ENCODE measurements at places on chromosomes 12 and 14.

DNA sequence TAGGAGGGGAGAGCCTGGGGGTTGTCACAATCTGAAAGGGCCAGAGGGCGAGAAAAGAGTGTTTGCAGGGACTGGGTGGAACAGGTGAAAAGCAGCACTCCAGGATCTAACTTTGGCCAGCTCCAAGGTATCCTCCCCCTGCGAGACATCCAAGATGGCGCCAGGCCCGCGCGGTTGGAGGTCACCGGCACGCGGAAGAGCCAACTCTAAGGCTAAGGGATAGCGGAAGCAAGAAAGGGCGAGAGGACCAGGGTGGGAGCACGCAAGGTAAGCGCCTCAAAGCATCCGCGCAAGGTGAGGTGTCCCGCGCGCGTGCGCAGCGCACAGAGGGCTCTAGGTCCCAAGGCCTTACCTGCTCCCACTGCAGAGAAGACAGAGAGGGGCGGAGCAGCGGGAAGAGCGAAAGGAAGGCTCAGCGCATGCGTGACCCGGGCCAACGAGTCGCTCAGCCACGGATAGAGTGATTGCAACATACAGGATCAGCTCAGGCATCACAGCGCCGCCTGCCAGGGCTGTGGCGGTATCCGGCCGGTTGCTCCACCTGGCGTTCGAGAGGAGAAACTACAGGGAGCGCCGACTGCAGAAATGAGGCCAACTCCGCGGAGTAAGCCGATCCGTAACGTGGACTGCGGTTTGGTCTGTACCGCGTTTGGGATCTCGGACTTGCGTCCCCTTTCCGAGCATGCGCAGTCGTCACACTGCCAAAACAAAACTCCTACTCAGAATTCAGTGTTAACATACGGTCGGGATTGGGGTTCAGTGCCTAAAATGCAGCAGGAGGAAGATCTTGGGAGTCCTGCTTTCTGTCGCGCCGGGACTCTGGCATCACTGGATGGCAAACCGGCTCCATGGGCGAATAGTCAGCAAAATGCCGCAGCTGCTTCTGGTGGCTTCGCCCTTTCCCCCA, at the start of gene ATP5MC2:
Gene ATP5MC2, minus strand, starts transcription at position 383 of the 907 bp plus-strand sequence. CDS start 3,469 bp downstream, outside the sequence.
- peak; percentile 98 for ATAC-seq

GRCh38 chr14:30129807-30130206, 202.2 kb upstream of the PRKD1 start:
- no peak for ATAC-seq

DNA sequence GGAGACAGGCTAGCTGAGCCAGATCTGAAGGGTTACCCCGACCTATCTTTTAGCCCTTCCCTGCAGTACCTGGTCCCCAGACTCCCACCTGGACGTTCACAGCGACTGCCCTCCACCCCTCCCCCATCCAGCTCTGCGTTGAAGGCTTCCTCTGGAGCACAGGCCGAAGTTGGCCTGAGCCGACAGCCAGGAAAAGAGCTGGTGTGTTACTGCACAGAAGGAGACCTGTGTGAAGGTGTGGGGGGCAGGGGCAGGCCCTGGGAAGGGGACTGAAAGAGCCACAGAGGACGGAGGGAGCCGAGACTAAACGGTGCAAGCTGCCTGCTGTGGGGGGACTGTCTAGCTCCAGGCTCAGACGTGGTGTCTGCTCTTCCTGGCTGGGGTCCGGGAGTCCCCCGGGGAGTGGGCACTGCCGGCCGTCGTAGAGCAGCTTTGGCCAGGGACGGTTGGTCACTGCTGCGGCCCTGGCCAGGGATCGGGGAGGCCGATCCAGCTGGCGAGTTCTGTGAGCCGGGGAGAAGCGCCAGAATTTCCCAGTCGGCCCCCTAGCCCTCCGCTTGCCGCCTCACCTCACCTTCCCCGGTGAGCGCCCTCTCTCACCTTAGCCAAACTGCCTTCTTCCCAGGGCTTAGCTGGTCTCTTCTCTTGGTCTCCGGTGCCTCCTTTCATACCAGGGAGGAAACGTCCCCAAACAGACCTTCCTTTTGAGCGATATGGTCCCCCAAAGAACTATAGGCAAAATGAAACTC, 899 bp upstream of the COL2A1 start:
- no peak for ATAC-seq

DNA sequence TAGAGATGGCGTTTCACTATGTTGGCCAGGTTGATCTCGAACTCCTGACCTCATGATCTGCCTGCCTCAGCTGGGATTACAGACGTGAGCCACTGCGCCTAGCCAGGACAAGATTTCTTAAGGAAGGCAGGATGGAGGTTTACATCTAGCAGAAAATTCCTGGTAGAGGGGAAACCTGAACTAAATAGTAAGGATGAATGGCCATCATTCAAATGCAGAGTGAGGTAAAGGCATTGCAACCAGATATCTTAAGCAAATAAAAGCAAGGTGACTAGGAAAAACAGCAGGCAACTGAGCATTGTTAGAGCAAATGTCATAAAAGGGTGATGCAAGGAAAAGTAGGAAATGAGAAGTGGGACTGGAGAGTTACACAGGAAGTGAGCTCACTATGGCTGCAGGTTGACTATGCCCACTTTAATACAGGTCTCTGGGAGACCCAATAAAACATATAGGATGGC, 133.0 kb downstream of the SOX5 start:
- ATAC-seq = no peak

DNA sequence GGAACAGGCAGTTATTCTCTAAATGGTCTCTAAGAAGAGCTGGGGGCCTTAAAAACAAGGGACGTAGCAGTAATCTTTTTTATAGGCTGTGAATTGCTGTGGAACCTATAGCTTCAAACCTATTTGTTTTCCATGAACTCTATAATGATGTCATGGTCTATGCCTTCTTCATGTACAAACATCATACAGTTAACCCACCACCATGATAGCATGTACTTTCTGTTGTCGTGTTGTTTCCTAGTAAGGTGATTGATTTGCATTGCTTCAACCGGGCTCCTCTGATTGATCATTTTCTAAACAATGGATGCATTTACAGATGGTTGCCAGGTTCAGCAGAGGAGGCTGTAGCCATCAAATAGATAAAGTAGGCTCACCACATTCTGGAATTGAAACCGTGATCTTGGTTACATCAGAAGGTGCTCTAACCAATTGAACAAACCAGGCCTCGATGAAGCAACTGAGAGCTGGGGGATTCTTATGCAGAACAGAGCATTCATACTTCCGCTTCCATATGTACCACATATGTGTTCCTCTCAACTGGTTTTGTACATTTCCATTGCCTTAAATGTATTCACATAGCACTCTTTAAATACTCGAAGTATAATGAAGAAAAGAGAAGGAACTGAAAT, 25.6 kb upstream of the PCNX1 start:
- no peak for ATAC-seq

- no peak for ATAC-seq
These were observed 155.5 kb downstream of the PTCSC3 start for GRCh38 chr14:36021030-36021422.

DNA sequence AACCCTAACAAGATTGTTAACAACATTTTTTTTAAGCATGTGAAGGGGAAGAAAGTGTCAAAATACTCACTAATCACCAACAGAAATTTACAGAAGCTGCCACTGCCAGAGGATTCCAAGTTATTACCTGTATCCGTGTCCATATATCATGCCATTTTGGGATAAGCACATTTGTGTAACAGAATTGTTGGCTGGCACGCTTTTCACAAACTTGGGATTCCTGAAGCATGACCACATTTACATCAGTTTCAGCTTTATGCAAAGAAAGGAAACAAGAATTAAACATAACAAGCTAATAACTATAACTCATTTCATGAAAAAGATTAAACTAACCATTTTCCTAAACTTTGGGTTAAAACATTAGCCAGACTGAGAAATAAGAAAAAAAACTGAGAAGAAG, 5.9 kb downstream of the NEMP1 start:
- ATAC-seq = no peak

DNA sequence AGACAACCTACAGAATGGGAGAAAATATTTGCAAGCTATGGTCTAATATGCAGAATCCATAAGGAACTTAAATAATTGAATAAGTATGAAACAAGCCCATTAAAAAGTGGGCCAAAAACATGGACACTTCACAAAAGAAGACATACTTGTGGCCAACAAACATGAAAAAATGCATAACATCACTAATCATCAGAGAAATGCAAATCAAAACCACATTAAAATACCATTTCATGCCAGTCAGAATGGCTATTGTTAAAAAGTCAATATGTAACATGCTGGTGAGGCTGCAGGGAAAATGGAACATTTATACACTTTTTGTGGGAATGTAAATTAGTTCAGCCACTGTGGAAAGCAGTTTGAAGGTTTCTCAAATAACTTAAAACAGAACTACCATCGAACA, 945.4 kb upstream of the FLRT2 start:
- ATAC-seq = no peak

- no peak for ATAC-seq
These were observed 535 bp downstream of the BIN2 start for GRCh38 chr12:51323317-51323960.

GRCh38 chr12:94973221-94973620, 30.3 kb downstream of the NDUFA12 start:
- no peak for ATAC-seq

GRCh38 chr12:65725376-65725775, 98.9 kb upstream of the HMGA2 start:
- no peak for ATAC-seq

- ATAC-seq = no peak
These were observed 36.8 kb downstream of the GALNT9 start for GRCh38 chr12:132292328-132293319.

DNA sequence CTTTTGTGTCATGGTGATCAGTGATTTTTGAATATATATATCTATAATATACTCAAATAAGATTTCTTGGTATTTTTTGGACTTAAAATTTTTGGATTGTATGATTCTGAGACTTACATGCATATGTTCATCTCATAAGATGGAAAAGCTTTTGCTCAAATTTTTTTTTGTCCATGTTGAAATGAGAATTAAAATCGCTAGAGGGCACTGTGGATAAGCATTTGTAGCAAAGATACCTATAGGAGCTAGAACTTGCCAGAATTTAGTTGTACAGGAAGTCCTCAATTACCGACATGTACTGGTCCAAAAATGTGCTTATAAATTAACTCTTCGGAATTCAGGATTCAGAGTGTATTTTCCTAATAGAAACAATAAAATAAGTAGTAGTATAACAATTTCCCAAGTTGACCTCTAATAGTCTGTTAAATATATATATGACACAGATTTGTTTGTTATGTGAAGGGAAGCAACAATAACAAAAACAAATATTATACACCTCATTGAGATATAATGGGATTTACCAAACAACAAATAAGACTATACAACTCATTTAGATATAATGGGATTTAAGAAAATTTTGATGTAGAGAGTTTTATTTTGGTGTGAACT, 179.6 kb downstream of the TMEM117 start:
- ATAC-seq = peak; percentile 53

GRCh38 chr14:43475757-43476156, 1031.3 kb downstream of the FSCB start:
- ATAC-seq = no peak

GRCh38 chr12:89134213-89134770, 218.0 kb downstream of the DUSP6 start:
- no peak for ATAC-seq

DNA sequence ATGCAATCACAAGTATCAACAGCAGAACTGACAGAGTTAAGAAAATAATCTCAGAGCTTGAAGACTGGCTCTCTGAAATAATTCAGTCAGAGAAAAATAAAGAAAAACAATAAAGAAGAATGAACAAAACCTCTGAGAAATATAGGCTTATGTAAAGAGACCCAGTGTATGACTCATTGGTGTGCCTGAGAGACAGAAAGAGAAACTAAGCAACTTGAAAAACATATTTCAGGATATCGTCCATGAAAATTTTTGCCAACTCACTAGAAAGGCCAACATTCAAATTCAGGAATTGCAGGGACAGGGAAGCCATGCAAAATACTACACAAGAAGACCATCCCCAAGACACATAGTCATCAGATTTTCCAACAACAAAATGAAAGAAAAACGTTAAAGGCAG, 56.2 kb downstream of the APOBEC1 start:
- no peak for ATAC-seq

- peak; percentile 90 for ATAC-seq
These were observed 5.3 kb downstream of the FKBP4 start for GRCh38 chr12:2800046-2800570.

- ATAC-seq = no peak
These were observed 11.6 kb downstream of the CHST11 start for GRCh38 chr12:104468371-104468770.

DNA sequence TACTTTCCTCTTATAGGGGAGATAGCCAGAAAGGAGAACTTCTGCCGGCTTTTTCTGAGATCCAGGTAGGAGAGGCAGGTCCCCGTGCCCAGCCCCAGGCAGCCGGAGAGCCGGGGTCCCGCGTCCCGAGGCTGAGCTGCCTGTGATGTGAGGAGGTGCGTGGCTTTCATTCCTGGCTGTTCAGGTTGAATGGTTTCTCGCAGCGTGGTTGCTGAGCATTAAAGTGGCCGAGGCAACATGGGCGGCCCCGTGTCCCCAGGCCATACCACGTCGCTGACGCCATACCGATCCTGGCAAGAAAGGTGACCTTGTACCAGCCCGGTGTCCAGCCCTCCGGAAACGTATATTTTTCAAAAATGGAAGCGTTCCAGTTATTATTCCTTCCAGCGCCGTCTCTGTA, 116.7 kb upstream of the MYL2 start:
- ATAC-seq = no peak

- ATAC-seq = no peak
These were observed 3.2 kb downstream of the LAG3 start for GRCh38 chr12:6775185-6776174.

DNA sequence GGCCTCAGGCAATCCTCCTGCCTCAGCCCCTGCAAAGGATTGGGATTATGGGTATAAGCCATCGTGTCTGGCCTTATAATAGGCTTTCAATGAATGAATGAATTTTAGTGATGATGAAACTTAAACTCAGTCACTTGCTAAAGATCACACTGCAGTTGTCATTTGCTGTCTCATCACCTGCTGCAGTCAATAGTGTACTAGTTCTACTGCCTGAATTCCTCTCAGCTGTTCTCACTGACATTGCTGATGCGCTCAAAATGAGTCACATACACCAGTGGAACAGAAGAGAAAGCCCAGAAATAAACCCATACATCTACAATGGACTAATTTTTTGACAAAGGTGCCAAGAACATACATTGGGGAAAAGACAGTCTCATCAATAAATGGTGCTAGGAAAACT, 5.6 kb upstream of the SYNJ2BP start:
- no peak for ATAC-seq

DNA sequence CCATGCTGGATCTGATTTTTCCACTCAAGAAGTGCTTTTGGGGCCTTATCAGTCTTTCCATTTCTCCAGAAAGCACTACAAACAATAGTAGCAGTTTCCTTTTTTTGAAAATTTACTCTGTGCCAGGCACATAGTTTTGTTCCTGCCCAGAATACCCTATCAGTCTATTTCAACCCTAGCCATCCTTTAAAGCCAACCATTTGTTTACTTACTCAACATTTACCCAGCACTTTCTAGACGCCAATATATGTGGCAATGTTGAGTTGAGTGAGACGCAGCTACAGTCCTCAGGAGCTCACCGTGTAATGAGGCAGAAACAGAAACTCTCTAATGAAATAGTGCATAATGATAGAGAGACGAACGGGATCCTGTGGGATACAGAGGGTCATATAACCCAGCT, 32.9 kb upstream of the CHST11 start:
- no peak for ATAC-seq

All from esophagus mucosa (tissue), 1 donor.